ENCODE measurements at places on chromosomes 2 and 18.

DNA sequence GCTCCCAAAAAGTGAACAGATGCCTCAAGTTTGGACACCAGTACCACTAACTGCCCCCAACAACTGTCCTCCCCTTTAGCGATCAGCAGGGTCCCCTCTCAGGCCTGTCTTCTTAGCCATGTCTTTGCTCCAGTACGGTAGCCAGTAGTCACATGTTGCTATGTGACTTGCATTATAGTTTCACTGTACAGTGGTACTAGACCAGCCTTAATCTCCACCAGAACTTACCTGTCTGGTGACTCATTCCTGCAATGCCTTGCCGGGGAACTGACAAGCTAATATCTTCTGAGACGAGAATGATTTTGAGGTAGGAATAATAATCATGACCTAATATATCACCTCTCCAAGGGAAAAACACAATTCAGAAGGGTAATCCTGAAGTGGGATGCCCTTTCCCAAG is 23.7 kb downstream of the ACMSD start:
- no peak for DNase-seq

DNA sequence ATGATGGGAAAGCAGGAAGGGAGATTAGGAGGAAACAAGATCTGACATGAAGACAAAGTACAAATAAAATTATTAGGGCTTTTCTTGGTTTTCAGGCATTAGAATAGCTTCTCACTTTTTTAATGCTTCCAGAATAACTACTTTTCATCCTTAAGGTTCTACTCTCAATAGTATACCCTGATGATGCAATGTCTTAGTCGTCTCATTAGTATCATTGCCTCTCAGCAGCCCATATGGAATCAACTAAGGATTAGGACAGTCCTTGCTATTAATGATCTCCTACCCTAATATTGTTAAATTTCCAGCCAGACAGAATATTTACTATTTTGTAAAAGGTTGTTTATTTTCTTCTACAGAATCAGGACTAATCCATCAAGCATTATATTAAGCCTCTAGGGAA is 55.9 kb downstream of the RELCH start:
- no peak for DNase-seq

GRCh38 chr18:312415-312814 is 44.6 kb upstream of the THOC1 start:
- no peak for DNase-seq

DNA sequence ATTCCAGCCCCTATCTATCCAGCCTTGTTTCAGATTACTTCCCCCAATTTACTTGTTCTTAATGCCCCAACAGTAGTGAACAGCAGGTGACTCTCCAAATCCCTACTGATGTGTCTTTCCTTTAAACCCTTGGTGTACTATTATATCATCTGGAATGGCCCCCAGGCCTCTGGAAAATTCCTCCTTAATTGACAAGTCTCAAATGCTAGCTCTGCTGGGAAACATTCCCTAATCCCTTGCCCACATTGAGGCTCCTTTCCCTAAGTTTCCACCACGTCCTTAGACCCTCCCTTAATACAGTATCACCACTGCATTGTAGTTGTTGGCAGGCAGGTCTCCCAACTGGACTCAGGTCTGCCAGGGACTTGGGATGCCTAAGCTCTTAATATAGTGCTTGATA is 41.0 kb downstream of the MYO3B start:
- DNase-seq, result no peak

Data from stimulated activated CD4-positive, alpha-beta T cell treated with anti-CD3 and anti-CD28 coated beads, Interleukin-15, amount 100 ng/mL, for 1 hour (primary cell).